ENCODE measurements at places on chromosomes 3 and 15.
A peak's percentile ranks its signal among the peaks of the same experiment; 100 is the strongest.

DNA sequence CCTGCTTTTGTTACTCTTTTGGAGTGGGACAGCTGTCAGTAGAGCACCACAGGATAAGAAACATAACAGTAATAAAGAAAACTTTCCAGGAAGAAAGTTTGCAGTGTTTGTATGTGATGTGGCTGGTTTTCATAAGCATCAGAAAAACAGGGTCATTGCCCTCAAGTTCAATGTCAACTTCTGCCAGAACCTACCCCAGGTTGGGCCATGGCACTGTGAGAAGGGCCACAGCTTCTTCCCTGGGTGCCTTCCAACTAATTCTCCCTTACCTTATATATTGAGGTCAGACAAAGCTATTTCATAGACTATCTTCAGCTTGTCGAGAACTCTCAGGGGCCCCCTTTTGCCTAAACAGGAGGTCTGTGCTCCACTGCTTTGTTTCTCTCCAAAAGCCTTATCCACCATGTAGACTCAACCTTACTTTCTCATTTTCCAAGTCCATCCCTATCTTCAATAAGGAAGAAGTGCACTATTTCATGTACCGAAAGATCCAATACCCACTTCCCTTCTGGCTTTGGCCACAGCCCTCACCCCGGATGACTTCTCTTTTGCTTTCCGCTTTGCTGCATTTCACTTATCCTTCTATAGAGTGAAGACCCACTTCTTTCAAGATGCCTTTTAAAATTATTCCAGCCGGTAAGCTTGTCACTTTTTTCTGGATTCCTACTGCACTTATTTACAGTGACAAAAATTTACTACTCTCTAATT, 38.2 kb upstream of the PLCL2 start:
- DNase-seq = no peak

GRCh38 chr15:45363334-45363733, 15.0 kb downstream of the GATM start:
- no peak for DNase-seq

DNA sequence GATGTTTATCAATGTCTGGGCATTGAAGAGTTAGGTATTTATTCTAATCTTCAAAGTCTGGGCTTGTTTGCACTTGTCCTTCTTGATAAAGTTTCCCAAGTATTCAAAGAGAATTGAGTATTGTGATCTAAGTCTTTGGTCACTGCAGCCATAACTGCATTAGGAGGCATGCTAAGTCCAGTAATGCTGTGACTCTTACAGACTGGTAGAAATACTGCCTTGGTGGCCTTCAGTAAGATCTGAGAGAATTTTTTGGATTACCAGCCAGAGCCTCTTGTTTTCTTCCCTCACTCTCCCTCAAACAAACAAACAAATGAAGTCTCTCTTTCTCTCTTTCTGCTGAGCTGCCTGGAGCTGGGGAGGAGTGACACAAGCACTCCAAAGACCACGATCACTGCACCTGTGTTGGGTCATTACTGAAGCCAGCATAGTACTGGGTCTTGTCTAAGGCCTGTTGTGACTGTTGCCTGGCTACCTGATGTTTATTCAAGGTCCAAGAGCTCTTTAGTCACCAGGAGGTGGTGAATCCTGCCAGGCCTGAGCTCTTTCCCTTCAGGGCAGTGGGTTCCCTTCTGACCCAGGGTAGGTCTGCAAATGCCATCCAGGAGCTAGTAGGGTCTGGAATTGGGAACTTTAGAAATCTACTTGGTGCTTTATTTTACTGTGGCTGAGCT, 14.8 kb upstream of the RBP2 start:
- DNase-seq = peak; percentile 31

DNA sequence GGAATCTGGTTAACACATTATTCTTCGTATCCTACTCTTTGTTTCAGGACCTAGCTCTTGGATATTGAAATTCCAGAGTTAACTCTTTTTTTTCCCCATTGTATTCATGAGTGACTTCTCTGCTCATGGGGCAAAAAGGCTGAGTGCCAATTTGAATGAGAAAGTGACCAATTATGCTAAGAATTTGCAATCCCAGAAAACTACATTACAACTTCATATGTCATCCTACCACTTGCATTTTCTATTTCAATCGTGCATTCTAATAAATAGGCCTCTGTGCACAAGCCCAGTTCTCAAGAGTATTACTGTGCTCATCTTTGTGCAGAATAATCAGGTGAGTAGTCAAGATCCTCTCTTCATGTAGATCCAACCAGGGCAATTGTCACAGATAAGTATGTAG, 537.8 kb downstream of the OTOL1 start:
- no peak for DNase-seq

DNA sequence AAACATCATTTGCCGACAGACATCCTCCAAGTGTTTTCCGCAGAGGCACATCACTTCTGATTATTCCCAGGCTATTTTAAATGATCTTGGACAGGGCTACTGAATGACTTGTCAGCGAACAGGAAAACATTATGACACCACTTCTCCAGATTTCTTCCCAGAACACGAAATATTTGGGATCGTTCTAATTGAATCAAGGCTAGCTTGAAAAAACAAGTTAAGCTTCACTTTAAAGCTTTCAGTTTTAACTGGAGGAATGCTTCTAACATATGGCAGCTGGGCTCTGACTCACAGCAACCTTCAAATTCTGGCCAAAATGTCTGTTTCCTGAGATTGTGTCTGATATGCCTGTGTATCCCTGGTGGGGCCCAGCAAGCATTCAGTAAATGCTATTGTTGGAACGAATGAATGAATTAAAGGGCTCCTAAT, 127.0 kb upstream of the ICE2 start:
- no peak for DNase-seq

DNA sequence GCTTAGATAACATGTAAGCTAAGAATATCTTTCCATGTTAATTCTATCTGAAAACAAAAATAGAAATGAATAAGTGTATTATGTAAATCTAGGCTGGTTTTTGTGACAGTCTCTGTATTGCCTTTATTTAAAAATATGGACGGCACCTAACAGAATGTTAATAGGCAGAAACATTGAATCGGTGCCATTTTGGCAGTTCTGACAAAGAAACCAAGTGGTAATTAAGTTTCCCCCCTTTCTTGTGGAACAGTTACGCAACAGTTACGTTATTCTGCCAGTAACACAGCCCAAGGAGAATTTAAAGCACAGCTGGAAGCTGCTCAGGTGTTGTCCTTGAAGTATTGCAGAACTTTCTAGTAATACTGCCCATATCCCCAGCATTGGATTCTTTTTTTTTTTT, 21.5 kb downstream of the LARS2 start:
- no peak for DNase-seq

DNA sequence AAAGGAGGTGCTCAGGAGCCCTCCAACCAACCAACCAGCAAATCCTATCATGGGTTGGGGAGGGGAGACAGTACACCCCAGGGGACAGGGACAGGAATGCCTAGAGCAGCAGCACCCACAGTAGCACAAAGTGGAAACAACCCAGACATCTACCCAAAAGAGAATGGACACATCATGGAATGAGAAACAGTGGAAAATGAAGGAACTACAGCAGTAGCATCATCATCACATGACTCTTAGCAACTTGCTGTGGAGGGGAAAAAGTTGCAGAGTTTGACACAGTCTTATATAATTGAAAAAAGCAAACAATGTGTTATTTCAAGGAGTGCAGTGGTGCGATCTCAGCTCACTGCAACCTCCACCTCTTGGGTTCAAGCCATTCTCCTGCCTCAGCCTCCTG, 11.0 kb downstream of the C3orf22 start:
- no peak for DNase-seq

DNA sequence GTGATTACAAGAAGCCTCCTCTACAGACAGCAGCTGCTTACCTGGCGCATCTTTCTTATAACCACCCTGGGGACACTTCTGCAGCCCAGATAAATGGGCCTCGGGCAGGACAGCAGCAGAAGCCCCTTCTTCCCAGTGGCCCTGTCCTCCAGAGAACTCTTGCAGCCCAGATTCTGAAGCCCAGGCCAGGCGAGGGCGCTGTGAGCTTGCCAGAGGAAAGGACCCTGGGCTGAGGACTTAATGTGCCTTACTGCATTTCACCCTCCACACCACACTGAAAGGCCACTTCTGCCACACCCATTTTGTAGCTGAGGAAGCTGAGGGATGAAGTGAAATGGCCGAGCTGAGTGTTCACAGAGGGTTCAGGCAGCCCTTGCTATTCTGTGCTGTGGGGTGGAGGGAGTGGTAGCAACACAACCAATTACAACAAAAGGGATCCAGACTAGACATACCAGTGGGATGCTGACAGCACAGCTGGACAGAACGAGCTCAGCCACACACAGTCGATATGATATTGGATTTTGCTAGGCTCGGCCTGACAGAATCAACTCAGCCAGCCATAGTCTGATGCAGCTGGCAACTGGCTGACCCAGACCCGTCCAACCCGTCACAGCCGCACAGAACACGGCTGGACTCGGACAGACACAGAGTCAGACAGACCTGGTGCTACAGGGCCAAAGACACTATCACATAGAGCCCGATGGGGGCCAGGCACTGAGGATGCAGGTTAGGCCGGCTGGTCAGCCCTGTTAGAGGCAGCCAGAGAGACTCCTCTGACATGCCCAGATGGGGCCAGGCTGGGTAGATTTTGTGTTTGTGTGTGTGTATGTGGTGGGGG, 7.3 kb downstream of the ACOX2 start:
- no peak for DNase-seq

DNA sequence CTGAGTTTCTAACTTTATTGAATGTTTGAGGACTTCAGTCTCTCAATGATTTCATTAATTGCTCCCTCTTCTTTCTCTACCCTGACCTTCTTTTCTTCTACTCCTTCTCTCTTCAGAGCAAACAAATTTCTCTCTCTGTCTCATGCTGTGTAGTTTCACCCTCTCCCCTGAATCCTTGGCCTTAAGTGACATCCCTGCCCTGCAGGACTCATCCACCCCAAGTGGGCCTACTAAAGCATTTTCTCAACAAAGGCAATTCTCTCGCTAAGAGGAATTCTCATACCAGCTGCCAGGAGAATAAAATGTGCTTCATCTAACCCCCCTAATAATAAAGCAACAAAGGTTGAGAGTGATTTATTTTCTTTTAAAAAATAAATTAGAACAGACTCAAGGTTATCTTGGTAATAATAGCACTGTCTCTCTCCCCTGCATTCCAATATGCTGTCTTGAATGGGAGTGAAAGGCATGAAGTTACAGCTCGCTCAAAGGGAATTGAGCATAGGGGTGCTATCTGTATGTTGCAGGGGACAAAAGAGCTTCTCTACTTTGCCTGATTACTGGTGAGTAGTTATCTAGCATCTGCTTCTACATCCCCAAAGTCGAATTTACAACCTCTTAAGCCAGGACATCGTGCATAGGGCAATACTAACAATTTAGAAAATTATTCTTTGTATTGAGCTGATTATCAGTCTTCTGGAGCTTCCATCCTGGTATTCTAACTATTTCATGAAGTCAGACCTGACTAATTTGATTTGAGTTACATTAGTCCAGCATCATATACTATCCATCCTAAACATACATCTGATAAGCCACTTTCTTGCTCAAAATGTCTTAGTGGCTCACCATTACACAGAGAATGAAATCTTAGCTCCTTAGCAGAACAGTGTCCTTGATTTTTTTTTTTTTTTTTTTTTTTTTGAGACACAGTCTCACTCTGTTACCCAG, 76.9 kb upstream of the DNAJC19 start:
- no peak for DNase-seq

DNA sequence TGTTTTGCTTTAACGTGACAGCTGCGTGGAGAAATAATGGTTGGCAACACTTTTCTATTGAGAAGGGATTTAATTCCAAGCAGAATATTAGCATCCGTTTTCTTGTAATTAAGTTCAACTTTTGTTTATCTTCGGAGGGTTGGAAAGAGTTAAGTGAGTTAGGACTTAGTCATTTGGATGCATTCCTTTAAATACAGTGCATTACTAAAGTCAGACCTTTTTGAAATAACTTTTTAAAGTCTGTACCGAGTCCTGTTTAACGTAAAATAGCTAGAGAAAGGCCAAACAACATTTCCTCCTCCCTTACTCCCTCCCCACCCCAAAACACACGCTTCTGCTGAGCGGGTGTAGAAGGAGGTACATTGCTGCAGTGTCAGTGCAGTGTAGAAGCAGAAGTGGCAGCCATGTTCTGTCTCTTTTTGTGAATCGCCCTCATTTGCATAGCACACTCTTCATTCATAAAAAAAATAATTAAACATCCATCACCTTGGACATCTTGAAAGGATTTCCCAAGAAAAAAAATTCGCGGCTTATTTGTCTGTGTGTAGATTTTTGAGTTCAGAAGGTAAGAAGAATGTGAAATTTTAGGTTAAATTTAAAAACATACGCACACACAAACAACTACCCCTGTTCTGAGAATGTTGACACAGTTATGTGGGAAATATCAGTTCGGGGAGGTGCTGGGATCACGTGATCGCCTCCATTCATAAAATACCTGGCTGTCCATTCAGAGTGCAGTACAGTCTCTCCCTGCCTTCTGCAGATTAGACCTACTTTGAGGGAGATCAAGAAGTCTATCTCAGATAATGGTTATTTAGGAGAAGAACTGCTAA, 1.6 kb downstream of the SPRED1 start:
- peak; percentile 6 for DNase-seq

DNA sequence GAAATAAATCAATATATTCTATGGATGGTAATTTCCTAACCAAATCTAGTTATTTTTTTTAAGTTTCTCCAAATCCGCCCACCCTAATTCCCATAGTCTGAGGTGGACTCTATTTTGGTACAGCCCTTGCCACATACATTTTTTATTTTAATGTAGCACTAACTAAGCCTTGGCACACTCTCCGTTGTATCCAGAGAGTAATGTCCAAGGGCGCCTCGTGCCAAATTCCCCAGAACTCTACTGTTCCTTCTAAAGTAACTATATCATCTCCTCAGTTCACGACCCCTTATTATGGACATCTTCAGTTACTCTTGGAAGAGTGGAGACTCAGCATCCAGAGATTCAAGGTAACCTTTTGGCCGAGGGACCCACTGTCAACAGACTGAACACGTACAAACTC, 1.3 kb downstream of the VGLL3 start:
- DNase-seq = no peak

DNA sequence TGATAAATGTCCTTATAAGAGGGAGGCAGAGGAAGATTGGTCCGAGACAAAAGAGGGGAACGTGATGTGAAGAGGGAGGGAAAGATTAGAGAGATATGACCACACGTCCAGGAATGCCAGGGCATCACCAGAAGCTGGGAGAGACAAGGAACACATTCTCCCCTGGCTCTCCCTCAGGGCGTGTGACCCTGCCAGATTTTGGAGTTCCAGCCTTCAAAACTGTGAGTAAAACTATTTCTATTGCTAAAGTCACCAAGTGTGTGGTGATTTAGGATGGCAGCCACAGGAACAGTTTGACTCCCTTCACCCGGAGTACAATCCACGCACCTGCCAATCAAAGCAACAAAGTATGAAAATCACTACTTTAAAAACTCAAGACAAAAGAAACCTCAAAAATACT, 32.1 kb upstream of the TJP1 start:
- DNase-seq = no peak

DNA sequence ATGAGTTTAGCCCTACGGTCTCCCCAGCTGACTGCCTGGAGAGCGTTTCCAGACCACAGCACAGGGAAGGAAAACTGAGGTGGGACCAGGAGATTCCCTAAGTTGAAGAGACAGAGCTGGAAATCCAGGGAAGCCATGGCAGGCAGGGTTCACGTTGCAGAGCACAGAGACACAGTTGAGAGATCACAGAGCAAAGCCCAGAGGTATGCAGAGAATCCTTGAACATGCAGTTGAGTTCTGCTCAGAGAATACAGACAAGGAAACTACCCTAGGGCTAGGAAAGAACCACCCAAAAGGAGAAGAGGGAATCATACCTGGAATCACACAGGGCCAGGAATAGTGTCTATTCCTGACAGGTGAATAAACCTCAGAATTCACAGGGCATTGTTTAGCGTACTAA, 14.3 kb downstream of the SLC28A1 start:
- no peak for DNase-seq

- no peak for DNase-seq
Observed at GRCh38 chr3:141840737-141841544, 35.5 kb upstream of the ATP1B3 start.

Measured in NCI-H510A (cell line).